Right hindlimb (tissue), 1 donor: ENCODE measurements at places on chromosomes 6 and 20.

DNA sequence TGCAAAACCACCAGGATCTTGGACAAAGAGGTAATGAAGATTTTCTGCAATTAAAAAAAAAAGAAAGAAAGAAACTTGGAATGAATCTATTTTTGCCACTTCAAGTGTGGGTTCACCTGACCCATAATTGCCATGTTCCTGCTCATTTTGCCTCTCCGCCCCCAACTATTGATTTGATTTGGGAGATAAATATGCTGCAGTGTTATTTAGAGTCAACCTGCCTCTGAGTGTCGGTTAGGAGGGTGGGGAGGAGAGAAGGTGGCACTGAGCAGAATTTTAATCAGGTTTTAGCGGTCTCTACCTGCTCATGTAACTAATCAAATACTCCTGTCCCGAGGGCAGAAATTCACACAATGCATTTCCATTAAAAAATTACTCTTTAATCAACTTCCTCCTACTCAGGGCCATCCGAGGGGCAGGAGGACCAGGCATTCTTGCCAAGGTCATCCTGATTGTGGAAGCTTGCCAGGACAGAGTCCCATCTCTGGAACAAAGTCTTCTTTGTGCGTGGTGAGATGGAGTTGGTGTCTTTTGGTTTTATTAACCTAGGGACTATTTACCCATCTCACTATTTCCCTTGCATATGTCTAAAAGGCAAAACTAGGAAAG is 300.1 kb downstream of the CDH26 start:
- DNase-seq: no peak

DNA sequence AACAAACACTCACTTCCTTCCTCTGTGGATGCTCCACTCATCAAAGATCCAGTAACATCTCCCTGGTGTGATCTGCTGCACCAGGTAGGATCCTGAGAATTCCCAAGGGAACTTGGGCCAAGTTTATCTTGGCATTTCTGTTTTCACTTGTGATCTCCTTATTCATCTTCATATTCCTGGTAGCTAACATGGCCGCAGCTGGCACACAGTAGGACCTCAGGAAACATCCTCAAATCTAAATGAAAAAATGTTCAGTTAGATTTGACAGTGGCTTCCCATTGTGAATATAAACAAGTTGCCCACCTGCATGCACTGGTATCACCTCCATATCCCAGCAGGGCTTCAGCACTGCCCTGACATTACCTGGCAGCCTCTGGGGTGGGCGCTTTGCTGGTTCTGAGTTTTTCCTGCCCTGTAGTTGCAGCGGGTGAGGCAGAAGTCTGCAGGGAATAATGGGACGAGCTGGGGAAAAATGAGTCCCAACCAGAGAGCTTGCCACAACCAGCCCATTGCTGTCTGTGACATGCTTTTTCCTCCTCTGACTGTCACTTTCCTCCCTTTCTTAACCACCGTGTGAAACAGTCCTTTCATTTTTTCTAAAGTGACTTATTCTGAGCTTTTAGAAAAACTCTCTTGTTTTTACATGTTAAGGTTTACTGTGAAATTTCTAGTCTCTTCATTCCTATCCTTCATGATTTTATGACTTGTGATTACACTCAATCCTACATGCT is 9.4 kb upstream of the DSTN start:
- DNase-seq: no peak

GRCh38 chr6:118882314-118882905 is 11.5 kb upstream of the ASF1A start:
- no peak for DNase-seq

DNA sequence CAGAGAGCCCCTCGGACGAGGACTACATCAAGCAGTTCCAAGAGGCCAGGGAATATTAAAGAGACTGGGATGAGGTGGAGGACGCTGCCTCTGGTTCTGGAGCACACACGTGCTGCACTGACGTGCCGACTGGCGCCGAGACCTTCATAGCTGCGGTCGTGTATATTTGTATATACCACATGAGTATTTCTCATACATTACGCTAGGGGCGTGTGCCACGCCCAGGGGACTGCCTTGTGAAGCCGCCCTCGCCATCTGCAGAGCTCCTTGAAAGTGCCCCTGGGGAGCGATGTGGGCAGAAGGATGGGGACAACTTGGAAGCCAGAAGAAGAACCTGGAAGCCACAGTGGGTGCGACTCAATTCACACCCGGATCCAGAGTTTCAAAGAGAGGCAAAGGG is 78.3 kb downstream of the ISM1 start:
- no peak for DNase-seq

- no peak for DNase-seq
Observed at GRCh38 chr20:63861365-63861934, at the start of gene ABHD16B. Gene ABHD16B, plus strand, starts transcription at chr20:63861498. Its CDS starts 43 bp downstream, at chr20:63861541.

- no peak for DNase-seq
Observed at GRCh38 chr6:132812756-132813172, 1.6 kb upstream of the RPS12 start.

DNA sequence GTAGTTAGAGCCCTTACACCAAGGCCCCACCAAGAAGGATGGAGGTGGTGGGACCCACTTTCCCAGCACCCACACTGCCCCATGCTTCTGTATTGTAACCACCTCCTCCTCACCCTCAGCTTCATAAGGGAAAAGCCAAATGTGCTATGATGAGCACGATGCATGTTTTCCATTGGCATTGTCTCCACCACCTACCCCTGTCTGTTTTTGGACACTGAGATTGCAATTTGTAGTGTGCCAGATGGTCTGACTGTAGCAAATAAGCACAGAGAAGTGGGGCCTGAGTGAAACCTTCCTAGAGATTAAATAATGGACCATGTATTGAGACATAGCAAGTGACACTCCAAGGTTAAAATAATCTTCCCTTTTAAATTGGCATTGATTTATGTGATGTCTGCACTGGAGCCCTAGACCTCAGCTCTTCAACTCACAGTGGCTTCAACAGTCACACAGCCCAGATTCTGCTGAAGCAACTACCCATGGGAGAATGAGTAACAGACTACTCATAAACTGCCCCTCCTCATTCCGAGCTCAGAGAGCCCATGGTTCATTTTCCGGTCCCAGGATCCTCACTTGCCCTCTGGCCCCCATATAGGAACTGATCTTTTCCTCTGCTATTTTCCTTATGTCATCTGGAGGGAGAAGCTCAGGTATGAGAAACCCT is 177.9 kb downstream of the COL9A1 start:
- no peak for DNase-seq

GRCh38 chr6:145749632-145750031 is 14.3 kb upstream of the EPM2A start:
- no peak for DNase-seq
